ENCODE measurements at places on chromosomes 7 and 10.

DNA sequence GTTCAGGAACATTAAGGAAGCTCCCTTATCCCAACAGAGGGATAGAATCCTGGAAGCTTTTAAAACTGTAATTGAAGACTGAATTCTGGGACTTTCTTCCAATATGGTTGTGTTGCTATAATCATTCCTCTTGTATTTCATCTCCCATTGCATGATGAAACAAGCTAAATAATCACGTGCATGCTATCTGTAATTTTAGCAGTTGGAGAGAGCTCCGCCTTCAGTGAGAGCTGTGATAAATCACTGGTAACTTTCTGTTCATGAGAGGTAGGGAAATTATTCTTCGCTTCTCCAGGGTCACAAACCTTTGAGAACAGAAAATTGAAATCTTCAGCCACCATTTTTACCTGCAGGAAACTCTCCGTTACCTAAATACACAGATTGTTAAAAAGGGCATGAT, 530.2 kb downstream of the HTR7 start:
- DNase-seq, result no peak

DNA sequence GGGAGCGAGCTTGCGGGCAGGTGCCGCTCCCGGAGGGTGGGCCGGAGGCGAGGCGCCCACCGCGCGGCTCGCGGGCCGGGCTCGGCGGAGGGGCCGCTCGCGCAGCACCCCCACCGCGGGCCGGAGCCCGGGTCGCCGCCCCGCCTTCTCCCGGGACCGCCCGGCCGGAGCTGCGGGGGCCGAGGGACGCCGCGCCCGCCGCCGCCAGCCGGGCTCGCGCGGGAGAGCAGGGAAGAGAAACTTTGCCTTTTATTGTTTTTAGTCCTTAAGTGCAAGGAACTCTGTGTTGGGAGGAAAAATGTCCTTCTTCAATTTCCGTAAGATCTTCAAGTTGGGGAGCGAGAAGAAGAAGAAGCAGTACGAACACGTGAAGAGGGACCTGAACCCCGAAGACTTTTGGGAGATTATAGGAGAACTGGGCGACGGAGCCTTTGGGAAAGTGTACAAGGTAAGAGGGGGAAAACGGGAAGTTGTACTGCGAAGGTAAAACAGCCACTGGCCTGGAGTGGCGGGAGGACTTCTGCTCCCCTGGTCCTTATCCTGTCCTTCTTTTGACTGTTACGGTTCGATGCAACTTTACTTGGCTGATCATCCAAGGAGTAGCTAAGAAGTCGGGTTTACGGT, 620 bp downstream of the SLK start:
- DNase-seq, result peak; percentile 60

GRCh38 chr10:89887406-89887805, 186.0 kb downstream of the KIF20B start:
- DNase-seq, result no peak

DNA sequence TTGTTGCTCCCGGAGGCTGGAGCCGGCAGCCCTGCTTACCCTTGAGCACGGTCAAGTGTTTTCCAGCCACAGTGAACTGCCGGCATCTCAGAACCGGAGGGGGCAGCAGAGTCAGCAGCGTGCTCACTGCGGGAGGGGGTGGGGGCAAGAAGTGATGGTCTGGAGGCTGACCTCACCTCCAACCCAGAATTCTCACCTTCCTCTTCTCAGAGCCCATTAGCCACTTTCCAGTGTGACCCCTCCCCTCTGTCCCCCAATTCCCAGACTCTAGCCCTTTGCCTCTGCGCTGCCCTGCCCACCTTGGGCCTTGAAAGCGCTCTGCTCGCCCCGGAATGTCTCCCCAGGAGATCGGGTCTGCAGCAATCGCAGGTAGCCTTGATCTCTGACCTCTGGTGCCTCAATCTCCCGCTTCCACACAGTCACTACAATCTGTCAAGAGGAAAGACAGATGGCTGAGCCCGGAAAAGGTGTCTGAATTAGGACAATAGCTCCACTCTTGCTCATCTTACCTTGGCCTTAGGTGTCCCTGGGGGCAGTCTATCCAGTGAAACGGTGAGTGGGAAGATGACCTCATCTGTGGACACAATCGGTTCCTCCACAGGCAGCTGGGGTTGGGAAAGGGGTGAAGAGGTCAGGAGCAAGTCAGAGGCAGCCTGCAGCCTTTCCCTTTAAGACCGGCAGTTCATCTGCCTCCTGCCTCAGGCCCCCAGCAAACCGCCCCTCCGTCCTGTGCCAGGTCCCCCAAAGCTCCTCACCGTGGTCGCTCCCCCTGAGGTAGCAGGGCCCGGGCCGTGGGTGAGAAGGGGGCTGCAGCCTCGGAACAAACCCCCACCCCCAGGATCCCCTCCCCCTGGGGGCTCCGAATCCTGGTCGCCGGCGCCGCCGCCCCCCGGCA, 942 bp downstream of the TRAPPC14 start:
- DNase-seq, result peak; percentile 50

- DNase-seq, result no peak
These were observed 195.3 kb downstream of the FAM107B start for GRCh38 chr10:14579405-14579804.

GRCh38 chr7:53672681-53673080, 637.2 kb downstream of the POM121L12 start:
- no peak for DNase-seq

GRCh38 chr10:113326160-113327111, 226.4 kb upstream of the HABP2 start:
- peak; percentile 88 for DNase-seq

- no peak for DNase-seq
These were observed 382.6 kb upstream of the SHH start for GRCh38 chr7:156194813-156195212.

- peak; percentile 1 for DNase-seq
These were observed 217.3 kb downstream of the CELF2 start for GRCh38 chr10:11234857-11235531.

GRCh38 chr7:79500759-79501158, 47.3 kb upstream of the MAGI2 start:
- no peak for DNase-seq

- DNase-seq, result no peak
These were observed 159.5 kb upstream of the WDR11 start for GRCh38 chr10:120691625-120692024.

GRCh38 chr7:96614154-96614867, 95.3 kb downstream of the SEM1 start:
- DNase-seq, result no peak

DNA sequence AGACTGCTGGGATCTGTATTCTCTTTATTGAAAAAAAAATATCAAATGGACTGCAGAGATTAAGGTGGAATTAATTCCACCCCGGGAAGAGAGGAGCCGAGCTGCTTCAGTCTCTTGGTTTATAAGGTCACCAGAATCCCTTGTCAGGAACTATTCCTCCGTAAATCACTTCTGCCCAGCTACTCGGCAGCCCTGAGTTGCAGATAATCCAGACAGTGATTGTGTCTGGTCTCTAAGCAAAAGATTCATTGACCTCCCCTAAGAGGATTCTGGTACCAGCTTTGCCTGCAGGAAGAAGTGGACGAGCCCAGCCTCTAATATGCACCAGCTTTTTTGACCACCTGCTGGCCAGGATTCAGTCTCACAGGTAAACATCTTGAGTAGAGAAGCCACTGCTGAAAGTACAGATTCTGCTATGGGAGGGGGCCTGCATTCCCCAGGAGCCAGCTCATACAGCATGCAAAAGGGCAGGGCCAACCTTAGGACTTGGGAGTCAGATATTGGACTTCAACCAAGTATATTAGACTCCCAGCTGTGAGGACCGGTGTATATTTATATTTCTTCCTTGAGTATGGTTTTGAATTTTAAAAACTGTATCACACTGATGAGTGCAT, 27.1 kb upstream of the PLXNA4 start:
- DNase-seq, result no peak

GRCh38 chr7:132251327-132251659, 325.0 kb downstream of the PLXNA4 start:
- DNase-seq, result no peak

DNA sequence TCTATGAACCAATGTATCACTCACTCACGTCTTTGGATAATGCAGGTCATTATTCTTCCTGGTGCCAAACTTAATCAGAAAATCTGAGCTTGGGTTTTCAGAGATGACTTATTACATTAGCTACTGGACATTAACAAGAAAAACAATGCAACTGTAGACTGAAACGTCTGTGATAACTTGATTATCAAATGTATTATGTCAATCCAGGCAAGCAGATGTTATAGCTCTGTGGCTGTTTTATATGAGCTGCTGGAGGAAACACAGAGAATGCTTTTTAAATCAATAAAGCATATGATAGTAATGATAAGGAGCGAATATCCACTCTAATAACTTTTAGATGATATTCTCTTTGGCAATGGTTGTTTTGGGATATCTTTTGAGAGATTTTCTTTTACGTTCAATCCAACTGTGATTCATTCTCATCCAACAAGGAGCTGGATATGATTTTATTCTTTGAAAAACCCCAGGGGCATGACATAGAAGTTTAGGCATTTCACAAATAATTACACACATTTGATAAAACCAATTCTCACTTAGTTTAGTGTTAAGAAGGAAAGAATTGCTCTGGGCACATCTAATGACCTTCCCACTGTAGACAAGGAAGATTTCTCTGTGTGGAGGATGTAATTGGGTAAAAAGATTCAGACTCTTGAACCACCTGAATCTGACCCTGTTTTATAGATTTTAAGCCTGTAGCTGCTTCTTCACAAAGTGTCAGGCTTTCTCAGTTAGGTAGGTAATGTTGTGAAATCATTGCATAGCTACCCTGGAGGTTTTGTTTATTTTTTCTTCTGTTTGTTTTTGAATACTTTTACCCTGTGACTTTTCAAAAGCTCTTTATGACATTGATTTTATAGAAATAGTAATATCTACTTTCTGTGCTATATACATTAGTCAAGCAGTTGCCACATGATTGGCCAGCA, 1124.7 kb downstream of the DNAJB9 start:
- no peak for DNase-seq

GRCh38 chr10:32956365-32957197, 1.4 kb downstream of the ITGB1 start:
- DNase-seq, result no peak

- DNase-seq, result no peak
These were observed 201.9 kb upstream of the KAT6B start for GRCh38 chr10:74624501-74624900.

- DNase-seq, result no peak
These were observed 104.0 kb upstream of the RHOBTB1 start for GRCh38 chr10:61047788-61048560.

DNA sequence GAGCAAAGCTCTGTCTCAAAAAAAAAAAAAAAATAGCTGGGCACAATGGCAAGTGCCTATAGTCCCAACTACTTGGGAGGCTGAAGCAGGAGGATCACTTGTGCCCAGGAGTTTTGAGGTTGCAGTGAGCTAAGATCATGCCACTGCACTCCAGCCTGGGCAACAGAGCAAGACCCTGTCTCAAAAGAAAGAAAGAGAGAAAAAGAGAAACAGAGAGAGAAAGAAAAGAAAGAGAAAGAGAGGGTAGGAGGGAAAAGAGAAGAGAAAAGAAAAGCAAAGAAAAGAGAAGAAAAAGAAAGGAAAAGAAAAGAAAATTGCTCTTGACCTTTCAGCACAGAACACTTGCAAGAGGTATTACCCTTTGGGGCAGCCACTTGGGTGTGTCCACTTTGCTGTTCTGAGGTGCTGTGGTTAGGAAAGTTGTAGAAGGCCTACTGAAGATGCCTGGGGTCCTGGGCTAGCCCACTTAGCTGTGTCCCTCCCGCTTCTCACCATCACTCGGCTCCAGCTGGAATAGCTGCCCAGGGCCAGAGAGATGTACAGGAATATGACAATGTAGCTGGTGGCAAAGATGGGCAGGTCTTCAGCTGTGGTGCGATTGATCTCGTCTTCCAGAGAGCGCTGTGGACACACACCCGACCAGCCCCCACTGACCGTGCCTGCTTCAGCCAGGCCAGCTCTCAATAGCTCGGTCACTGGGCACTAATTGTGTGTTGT, 5.6 kb downstream of the NPC1L1 start:
- DNase-seq, result no peak

DNA sequence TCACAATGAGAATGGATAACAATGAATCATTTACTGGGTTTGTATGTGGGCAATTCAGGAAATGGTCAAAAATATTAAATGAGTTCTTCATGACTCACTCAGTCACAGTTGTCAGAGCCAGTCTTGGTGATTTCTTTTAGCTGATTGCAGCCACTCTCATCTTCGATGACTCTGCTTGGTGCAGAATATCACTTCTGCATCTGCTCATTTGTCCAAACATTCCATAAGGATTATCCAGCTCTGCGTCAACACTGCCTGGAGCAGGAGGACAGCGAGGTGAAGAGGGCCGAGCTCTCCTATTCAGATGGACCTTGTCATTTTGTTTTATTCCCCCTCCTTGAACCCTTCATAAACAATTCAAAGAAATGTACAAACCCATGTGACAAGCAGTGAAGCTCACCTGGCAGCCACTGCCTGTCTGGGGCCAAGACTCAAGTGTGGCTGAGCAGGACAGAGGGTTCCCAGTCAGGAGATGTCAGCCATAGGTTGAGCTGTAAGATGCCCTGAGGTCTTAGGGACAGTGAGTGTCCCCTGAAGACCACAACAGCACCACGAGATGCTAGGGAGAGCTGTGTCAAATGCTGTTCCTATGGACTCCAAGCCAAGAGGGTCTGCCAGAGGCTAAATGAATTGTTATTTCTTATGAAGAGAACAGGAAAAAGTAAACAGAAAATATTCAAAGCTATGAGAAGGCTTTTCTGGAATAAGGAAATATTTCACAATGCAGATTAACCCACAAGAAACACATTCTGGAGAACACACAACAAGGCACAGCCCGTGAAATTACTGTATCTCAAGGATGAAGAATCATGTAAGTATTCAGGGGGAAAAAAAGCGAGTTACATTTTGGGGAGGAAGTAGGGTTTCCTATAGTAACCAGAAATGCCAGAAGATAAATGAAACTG, 33.1 kb upstream of the EGFR start:
- peak; percentile 76 for DNase-seq

DNA sequence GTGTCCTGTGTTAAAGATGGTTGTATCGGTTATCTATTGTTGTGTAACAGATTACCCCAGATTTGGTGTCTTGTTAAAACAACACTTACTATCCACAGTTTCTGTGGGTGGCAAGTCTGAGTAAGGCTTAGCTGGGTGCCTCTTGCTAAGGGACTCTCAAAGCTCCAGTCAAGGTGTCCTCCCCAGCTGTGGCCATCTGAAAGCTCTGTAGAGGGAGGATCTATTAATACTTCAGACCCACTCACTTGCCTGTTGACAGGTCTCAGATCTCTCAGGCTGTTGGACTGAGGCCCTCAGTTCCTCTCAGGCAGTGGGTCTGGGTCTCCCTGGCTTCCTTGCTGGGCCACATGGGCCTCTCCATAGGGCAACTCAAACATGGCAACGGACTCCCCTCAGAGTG, 19.6 kb downstream of the ARID5B start:
- DNase-seq, result no peak

DNA sequence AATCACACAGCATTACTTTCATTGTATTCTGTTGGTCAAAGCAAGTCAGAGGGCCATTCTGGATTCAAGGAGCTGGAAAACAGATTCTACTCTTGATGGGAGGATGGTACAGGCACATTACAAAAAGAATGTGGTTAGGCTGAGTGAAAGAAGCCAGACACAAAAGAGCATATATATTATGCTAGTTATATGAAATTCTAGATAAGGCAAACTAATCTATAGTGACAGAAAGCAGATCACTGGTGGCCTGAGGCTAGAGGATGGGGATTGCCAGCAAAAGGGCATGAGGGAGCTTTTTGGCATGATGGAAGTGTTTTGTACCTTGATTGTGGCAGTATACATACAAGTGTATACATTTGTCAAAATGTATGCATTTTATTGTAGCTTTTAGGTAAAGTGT, 96.8 kb downstream of the SPAG6 start:
- DNase-seq, result no peak

All from kidney glomerular epithelial cell (primary cell).